ENCODE measurements at places on chromosomes 3 and 15.

DNA sequence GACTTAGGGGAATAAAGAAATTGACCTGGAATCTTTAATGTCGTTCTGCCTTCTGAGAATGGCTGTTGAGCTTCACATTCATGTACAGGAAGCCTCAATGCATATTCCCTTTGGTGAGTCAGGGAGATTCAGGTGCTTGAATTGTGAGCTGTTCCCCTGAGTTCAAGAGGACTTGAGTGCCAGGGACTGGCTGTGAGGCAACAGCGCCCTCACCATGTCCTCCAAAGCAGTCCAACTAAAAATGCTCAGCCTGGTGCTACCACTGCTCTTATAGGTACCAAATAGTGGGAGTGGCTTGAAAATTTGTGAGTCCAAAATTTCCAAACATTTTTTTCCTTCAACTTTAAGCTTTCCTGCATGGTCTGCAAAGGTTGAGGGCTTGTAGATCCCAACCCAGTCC, 54.1 kb downstream of the LEO1 start:
- DNase-seq: peak; percentile 7

GRCh38 chr15:56019060-56019793, 25.8 kb upstream of the NEDD4 start:
- DNase-seq: no peak

DNA sequence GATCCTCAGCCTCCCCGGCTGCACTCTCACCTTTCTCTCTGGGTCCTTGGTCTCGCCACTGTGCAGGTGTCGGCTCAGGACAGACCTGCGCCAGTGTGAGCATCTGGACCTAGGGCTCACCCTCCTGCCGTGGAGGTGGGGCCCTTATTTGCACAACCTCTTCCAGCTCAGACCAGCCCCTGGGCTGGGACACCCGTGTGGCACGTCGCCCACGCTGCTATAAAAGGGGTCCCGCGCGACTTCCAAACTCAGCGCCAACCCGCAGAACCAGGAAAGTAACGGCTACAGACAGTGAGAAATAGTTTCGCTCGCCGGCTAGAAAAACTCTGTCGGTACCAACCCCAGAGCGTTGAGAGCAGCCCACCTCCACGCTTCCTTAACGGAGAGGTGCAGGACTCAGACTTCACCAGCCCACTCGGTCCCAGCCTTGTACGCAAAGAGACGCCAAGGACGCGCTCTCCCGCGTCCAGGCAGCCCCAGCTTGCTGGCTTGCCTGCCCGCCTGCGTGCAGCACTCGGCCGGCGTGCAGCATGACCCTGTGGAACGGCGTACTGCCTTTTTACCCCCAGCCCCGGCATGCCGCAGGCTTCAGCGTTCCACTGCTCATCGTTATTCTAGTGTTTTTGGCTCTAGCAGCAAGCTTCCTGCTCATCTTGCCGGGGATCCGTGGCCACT, at the start of the genes DUOX2 and DUOXA2:
Gene DUOX2, minus strand, starts transcription at position 97 of the 675 bp plus-strand sequence. CDS start 761 bp downstream, outside the sequence.
Gene DUOXA2, plus strand, starts transcription at position 251 of the 675 bp plus-strand sequence. Its CDS starts 280 bp downstream, at position 531.
- DNase-seq: no peak

GRCh38 chr3:10600726-10601125, 95.3 kb upstream of the ATP2B2 start:
- no peak for DNase-seq

GRCh38 chr15:39434163-39434562, 146.7 kb upstream of the THBS1 start:
- no peak for DNase-seq

DNA sequence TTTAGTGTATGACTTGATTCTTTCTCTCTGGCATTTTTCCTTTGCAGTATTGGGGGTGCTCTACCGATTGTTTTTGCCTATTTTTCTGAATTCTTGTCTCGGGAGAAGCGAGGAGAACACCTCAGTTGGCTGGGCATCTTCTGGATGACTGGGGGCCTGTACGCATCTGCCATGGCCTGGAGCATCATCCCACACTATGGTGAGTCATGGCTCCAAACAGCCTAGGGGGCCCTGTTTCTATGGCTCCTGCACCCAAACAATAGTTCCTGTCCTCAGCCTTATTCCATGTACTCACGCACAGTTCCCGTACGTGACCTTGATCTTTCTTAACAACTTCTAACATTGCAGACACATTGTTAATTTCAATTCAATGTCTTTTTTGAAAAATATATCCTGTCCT, 152.3 kb downstream of the SV2B start:
- DNase-seq: no peak

- no peak for DNase-seq
These were observed 13.5 kb downstream of the HTR3E start for GRCh38 chr3:184110316-184110725.

Data from T47D (cell line).